ENCODE measurements at places on chromosomes 3 and 15.
A peak's percentile ranks its signal among the peaks of the same experiment; 100 is the strongest.

DNA sequence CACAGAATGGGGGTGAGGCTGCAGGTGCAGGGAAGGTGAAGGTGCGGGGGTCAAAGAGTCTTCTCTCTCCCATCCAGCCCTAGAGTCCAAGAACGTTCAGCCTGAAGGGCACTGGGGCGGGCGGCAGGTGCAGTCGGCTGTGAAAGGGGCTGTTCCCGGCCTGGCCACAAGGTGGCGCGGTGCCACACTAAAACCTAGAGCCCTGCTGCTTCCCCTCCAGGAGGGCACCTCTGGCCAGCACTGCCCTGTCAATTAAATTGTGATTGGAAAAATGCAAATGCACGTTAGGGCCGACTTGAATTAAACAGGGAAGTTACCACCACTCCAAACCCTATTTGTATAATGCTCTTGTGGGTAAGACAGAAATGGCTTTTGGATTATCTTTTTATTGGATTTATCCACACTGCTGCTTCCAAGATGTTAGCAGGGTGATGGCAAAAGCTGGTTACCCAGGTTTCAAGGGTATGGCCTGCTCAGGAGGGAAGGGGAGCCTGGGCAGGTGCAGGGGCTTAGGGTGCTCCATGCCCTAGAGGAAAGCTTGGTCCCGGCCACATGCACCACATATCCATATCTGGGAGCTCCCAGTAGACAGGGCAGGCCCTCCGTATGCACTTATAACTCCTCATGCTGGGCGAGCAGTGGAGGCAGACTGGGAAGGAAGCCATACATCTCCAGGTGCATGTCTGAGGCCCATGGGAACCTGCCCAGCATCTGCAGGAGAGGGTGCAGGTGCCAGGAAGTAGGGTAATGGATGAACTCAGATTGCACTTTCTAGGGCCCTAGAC lies 119.8 kb downstream of the ADCY5 start:
- DNase-seq, result peak; percentile 46

- peak; percentile 35 for DNase-seq
These were observed 45.5 kb downstream of the NBEAL2 start for GRCh38 chr3:47024932-47025331.

DNA sequence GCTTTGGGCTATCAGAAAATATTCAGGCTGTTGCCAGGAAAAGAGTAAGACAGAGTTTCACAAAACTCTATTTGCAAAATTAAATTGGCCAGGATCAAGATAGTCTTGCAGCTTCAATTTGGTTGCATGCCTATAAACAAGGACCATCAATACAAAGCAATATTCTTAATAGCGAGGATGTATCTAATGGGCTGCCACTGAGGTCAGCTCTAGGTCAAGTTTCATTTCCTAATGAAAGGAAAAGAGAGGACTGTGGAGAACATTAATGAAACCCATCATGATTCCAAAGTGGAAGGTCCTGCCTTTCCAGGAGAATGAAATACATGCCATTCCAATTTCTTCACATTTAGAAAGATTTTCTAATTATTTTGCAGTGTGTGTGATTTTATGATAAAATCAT lies 273.5 kb downstream of the AGBL1 start:
- no peak for DNase-seq

- DNase-seq, result no peak
These were observed 20.2 kb downstream of the INSYN1 start for GRCh38 chr15:73732930-73733329.

DNA sequence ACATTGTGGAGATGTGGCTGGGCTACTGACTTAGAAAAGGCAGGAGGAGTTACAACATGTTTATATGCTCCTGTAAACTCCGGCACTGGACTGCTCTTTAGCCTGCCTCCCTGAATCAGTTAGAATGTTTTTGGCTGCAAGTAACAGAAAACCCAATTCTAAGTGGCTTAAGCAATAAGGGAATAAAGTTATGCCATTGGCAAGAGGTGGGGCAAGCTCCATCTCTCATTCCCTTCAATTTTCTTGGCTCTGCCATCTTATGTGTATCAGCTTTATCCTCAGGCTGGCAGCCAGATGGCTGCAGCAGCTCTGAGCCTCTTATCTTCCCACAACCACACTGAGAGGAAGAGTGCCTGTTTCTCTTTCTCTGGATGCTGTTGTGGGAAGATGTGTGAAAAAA lies 22.4 kb upstream of the MEIS2 start:
- DNase-seq, result no peak

DNA sequence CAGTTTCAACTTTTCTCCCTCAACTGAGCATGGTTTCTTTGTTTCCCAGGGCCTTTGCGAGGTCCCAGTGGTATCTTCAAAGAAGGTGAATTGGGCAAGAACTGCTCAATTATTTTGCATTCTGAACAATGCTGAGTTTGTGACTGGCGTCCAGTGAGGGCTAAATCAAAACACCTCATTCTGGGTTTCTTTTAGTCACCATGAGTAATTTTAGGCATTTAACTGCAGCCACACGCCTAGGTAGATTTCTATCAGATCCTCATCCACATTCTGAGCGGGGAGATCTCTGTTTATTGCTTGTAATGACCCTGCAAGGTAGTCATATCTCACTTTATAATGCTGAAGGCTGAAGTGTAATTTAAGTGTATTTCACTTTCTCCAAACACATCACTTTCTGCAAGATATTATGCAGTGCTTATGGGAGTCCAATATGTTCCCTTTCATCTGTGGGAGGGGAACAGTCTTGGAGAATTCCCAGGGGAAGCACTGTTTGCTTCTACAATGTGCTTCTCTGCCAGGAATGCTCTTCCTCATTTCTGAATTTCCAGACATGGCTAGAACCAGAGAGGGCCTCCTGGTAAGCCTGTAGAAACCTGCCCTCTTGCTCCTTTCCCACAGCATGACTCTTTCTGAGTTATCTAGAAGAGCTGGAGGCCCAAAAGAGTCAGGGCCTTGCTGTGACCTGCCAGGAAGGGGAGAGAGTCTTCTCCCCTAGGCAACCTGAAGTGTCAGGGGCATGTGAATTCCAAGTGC lies 91.7 kb downstream of the FRMD4B start:
- DNase-seq, result peak; percentile 78

- DNase-seq, result no peak
These were observed 129.2 kb upstream of the BFSP2 start for GRCh38 chr3:133270631-133271030.

- DNase-seq, result no peak
These were observed 39.3 kb downstream of the EMC4 start for GRCh38 chr15:34264076-34264475.

GRCh38 chr15:47434596-47434995 lies 282.7 kb upstream of the SEMA6D start:
- DNase-seq, result peak; percentile 73

DNA sequence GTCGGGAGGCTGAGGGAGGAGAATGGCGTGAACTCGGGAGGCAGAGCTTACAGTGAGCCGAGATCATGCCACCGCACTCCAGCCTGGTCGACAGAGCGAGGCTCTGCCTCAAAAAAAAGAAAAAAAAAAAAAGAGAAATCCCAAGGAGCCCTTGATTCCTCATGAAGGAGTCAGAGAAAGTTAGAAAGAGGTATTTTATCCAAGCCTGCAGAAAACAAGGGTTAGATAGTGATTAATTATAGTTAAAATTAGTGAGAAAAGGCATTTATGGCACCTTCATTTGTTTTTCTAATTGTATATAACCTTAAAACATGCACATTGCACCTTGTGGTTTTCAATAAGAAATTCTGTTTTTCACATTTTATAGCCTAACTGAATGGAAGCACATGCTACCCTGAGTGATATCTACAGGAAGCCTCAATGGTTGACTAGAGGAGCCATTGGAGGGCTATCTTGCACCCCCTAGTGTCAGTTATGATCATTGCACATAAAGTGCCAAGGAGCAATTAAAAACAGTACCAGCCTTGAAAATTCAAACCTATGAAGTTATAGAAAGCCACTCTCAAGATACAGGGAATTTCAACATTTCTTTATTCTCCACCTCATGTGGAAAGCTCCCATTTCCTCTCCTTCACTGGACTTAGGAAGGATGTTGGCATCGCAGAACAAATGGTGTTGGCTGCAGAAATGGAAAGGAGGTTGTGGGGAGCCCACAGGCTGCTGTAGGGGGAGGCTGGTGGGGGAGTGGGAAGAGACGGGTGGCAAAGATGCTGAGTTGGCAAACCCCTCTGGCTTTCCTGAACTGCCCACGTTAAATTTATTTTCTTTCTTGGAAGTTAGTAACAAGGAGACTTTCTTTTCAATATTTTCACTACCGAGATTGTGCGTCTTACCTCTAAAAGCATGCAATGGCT lies 48.5 kb downstream of the ITGA11 start:
- peak; percentile 35 for DNase-seq

GRCh38 chr15:96002890-96003859 lies 327.3 kb upstream of the NR2F2 start:
- no peak for DNase-seq

DNA sequence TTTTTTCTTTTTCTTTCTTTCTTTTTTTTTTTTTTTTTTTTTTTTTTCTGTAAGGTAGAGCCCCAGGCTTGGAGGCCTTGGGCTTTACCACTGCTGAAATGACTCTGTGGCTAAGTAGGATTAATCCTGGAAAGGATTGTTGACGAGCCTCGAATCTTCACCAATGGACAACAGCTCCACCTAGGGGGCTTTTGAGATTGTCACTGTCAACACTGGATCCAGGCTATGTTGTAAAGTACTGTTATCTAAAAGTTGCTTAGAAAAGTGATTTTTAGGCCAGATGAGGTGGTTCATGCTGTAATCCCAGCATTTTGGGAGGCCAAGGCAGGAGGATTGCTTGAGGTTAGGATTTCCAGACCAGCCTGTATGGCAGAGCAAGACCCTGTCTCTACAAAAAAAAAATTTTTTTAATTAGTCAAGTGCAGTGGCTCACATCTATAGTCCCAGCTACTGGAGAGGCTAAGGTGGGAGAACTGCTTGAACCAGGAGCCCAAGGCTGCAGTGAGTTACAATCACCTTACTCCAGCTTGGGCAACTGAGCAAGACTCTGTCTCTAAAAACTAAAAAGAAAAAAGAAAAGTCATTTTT lies 41.6 kb downstream of the KLHL18 start:
- DNase-seq, result peak; percentile 82

DNA sequence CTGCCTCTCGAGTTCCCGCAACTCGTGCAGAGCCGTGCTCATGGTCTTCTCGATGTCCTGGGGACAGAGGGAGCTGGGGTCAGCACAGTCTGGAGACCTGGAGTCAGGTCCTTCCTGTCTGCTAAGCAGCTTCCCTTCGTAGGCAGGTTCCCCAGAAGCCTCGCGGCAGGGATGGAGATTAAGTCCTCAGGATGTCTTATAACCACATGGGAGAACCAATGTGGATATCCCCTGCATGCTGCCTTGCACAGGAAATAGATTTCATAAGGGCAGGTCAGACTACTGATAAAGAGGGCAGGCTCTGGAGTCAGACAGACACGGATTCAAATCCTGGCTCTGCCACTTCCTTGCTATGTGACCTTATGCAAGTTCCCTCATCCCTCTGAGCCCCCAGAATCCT lies 22.6 kb upstream of the RAD18 start:
- no peak for DNase-seq

- peak; percentile 98 for DNase-seq
These were observed at the start of gene HES1 for GRCh38 chr3:194135806-194136518. HES1 (plus strand) TSS chr3:194136148; CDS start chr3:194136381, 233 bp downstream.

GRCh38 chr3:136584728-136585127 lies 167.4 kb downstream of the STAG1 start:
- no peak for DNase-seq

DNA sequence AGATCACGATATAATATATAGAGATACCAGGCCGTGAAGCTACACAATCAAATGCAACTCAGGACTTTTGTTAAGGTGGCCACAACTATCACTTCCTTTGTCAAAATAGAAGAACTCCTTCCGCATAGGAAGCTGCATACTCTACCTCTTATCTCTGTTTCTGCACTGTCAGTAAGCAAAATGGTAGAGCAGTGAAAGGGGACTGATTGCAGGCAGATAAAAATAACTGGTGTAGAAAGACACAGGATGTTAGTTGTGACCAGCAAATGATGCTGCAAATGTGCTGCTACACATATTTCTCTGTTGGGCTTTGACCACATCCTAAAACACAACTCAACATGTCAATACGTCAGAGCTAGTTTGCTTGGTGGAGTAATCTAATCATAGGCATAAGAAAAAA lies 16.3 kb upstream of the TRAT1 start:
- no peak for DNase-seq

DNA sequence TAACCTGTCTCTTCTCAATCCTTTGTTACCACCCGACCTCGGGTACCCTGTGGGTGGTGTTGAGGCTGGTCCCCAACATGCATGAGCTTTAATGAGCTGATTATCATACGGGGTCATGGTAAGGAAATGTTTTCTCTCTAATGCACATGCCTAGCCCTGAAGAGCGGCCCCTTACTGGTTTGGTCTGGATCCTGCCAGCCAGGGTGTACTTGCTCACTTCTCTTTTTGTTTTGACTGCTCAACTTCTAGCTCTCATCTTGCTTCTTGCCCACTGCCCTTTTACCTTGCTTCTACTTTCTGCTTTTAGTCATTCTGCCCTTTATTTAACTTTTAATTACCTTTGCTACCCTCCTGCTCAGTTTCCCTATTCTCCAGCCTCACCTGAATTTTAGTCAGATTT lies 44.3 kb upstream of the ACAD9 start:
- DNase-seq, result no peak

DNA sequence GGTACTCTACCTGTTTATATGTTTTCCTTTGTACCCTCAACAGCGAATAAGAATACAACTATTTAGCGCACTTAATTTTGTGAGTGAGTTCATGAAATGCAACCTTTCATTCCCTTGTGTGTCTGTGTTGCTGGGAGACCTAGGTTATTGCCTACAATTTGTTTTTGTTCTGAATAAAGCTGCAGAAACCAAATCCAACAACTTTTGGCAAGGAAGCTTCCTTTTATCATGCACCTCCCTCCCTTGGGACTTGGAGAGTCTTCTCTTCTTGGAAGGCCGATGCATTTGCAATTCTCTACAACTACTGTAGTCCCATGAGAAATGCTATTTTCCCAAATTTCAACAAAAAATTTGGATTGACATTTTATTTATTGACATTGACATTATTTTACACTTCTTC lies 1002.4 kb upstream of the CADM2 start:
- DNase-seq, result no peak

GRCh38 chr3:126542340-126543241 lies 16.1 kb downstream of the C3orf22 start:
- no peak for DNase-seq

- DNase-seq, result no peak
These were observed 182.6 kb downstream of the TP63 start for GRCh38 chr3:189813647-189814240.

- DNase-seq, result no peak
These were observed 4.0 kb downstream of the ATP10A start for GRCh38 chr15:25858952-25859760.

GRCh38 chr3:23837286-23837685 lies 31.5 kb downstream of the UBE2E1 start:
- DNase-seq, result no peak

- DNase-seq, result peak; percentile 38
These were observed 420.4 kb downstream of the PDCD6IP start for GRCh38 chr3:34218706-34219385.

- peak; percentile 49 for DNase-seq
These were observed 25.1 kb upstream of the FSTL1 start for GRCh38 chr3:120475722-120476377.

DNA sequence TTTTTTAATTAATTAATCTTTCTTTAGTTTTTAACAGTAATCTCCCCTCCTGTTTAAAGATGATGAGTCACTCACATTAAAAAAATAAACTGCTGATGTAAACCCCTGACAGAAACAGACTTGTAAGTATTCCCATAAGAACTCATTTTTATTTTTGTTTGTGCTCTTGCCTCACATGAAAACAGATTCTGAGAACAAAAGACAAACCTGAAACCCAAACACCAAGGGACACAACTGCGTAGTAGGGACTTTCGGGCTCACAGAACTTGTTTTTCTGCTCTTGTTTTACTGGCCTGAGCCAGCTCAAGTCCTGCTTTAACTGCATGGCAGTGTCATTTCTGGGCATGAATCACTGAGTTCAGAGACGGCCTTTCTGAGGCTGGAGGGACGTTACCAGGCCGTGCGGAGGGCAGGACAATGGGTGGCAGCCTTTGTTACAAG lies 600.8 kb downstream of the FOXP1 start:
- peak; percentile 73 for DNase-seq

All from fibroblast of upper back skin (primary cell).